ENCODE measurements at places on chromosomes 1 and 21.

DNA sequence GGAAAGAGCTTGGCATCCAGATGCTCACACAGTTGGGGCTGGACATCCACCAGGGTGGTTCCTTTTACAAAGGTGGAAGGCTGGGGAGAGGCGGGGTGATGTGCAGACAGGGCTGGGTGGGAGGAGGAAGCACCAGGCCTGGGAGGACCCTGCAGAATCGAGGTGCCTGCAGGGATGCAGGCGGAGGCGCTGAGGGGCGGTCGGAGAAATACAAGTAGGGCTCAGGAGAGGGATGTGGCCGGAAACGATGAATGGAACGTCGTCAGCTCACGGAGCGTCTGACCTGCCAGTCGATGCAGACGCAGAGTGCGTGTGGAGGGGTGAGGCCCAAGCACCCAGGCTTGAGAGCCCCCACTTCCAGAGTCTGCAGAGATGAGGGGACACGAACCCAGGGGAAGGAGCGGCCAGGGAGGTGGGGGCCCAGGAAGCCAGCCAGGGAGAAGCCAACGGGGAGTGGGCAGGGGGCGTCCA, 63.4 kb downstream of the TRIM11 start:
- DNase-seq = no peak

DNA sequence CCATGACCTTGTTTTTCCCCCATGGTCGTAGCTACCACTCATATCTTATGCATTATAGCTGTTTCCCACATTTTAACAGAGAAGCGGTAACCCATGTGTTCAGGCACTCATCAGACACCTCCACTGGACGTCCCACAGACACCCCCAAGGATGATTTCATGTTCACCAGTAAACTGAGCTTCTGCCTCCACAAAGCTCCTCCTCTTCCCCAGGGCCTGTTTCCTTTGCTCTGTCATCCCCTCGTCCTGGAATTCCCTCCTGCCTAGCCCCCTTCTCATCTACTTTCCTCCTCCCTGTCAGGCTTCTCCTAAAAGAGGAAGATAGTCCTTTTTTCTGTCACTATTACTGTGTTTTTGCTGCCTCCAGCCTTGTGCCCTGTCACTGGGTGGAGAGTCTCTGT, 111.2 kb downstream of the OMA1 start:
- no peak for DNase-seq

DNA sequence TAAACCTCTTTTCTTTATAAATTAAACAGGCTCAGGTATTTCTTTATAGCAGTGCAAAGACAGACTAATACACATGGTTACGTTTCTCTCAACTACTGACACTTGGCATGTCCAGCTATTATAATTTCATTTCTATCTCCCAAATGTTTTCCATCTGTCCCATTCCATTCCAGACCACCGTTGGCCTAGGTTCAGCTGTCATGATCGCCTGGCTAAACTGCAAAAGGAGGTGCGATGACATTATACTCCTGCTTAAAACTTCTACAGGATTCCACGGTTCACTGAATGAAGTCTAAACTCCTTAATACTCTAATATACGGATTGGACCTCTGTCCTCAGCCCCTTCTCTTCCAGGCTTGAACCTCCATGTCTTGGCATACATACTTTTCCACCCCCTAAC, 72.1 kb downstream of the RERE start:
- DNase-seq = no peak

GRCh38 chr21:29340228-29340627, 41.5 kb downstream of the BACH1 start:
- no peak for DNase-seq

DNA sequence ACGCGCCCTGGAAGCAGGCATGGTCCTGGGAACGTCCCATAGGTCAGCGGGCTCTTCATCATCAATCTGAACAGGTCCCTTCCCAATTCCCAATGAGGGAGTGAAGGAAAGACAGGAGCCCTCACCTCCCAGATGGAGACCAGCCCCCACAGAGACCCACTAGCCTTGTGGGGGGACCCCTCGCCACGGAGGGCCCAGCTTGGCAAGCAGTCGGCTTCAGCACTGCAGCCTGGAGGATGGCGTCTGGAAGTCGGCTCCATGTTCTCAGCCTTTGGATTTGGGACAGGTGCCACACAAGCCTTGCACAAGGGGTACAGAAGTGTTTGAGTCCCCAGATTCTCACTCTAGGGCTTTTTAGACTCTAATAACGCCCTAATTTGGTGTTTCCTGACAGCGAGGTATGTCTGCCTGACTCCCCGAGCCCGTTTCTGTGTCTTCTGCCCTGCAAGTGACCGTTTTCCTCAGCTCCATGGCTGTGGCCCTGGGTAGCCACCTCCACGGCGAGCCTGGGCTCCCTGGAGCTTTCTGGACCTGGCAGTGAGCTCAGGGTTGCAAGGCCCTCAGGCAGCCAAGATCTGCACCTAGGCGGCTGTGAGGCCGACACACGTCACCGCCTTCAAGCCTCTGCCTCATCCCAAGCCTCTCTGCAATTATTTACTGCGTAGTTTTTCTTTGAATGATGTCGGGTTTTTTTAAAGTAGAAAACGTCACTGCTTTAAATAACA, 25.0 kb upstream of the SUMO3 start:
- no peak for DNase-seq

GRCh38 chr1:180966312-180966711, 53.6 kb downstream of the KIAA1614 start:
- DNase-seq = no peak

DNA sequence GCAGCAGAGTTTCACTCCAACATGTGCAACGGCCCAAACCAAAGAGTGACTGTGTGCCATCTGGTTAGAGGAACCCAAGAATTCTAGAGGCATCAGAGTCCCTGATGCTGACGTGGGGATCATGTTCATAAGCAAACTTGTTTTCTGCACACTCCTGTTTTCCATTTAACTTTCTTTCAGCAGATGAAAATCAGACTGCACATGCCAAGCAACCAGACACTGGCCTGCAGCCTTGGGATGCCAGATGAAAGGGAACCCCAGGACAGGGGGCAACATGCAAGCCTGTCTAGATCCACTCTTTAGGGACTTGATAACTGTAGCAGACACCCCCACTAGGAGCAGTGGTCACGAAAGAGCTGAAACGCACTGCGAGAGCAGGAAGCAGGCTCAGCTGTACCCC, 56.8 kb downstream of the SLC66A1 start:
- DNase-seq = no peak

GRCh38 chr1:199948587-199949280, 78.8 kb upstream of the NR5A2 start:
- DNase-seq = no peak

GRCh38 chr1:74596717-74597116, 76.9 kb downstream of the ERICH3 start:
- DNase-seq = no peak

- DNase-seq = peak; percentile 54
Observed at GRCh38 chr1:72397786-72398185, 115.4 kb upstream of the NEGR1 start.

- no peak for DNase-seq
Observed at GRCh38 chr1:42923367-42924081, 35.1 kb downstream of the SLC2A1 start.

All from AG04449 (cell line).